ENCODE measurements at places on chromosomes 1 and 21.

- peak; percentile 44 for DNase-seq
Measured at GRCh38 chr1:27602462-27603308, 1.3 kb downstream of the AHDC1 start.

DNA sequence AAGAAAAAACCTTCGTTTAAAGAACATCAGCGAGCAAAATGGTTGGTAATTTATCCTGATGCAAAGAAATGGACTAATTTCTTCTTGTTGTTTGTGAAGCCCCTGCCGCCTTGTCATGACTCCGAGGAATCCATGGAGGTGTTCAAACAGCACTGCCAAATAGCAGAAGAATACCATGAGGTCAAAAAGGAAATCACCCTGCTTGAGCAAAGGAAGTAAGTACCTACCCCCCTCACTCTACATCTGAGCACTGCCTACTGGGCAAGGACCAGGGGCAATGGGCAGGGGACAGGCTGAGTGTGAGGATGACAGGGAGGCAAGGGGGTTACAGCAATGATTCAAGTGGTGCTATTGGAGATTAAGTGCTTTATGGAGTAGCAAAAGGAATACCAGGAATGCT, 29.4 kb downstream of the MAP3K7CL start:
- DNase-seq = no peak

DNA sequence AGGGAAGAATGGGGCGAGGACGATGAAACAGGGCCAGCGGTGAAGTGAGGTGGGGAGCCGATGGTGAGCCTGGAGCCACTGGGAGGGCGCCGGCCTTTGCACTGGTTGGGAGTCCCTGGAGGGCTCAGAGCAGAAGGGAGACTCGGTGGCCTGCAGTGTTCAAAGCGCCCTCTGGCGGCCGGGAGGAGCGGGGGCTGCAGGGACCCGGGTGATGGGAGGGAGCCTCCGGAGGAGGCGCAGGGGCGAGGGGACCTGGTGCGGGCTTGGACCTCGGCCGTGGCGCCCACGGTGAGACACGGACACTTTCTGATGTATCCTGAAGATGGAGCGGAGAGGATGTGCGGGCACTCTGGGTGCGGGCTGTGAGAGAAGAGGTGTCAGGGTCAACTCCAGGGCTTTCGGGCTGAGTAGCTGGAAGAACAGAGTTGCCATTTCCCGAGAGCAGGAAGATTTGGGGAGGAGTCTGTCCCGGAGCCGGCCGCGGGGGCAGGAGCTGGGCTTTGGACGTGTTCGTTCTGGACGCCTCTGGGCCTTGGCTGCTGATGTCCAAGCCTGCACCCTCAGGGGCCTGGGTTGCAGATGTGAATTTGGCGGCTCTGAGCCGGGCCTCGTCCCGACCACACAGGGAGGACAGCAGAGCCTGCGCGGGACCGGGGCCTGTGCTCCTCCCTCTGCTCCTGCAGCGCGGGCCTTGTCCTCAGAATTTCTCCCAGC, 29.7 kb downstream of the HEYL start:
- peak; percentile 58 for DNase-seq

DNA sequence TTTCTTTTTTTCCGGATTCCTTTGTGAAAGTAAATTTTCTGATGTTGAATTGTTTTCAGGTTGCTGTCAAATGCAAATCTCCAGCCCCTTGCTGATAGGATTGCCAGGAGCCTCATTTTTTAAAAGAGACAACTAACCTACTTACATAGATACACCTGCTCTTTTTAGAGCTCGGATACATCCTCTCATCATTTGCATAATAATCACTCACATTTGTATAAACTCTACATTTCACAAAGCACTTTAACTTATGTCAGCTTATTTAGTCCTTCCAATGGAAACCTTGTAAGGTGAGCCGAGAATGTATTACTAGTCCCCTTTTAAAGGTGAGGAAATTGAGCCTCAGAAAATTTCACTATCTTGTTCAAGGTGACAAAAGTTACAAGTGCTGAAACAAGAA, 84.8 kb downstream of the KCTD3 start:
- no peak for DNase-seq

DNA sequence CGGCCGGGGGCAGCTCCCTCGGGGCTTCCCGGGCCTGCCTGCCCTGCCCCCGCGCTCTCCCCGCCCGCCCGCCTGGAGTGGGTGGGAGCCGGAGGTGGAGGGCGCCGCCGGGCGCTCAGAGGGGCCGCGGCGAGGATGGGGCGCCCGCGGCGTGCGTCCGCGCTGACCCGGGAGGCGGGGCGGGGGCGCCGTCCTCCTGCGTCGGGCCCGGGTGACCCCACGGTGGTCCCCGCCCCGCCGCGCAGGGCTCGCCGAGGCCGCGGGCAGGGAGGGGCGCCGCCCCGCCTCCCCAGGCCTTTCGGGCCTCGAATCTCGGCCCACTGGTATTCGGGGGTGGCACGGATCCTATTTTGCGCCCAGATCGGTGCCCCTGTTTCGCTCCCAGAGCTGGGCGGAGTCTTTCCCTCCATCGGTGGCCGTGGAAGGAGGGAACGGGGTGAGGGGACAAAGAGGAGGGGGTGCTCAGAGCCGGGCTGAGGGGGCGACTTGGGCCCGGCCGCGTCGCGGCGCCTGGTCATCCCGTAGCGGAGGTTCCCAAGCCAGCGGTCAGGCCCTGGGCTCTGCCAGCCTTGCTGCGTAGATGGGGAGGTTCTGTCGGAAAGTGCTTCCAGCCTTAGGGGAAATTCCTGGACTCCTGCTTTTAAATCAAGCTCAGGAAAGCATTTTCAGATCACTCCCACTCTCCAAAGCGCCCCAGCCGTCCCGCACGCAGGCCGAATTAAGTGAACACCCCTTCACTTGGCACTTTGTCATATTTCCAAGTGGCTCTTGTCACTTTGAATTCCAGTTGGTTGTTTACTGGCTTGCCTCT, 545 bp downstream of the PATJ start:
- peak; percentile 40 for DNase-seq

- no peak for DNase-seq
Measured at GRCh38 chr21:44590311-44590721, 2.0 kb downstream of the KRTAP10-6 start.

DNA sequence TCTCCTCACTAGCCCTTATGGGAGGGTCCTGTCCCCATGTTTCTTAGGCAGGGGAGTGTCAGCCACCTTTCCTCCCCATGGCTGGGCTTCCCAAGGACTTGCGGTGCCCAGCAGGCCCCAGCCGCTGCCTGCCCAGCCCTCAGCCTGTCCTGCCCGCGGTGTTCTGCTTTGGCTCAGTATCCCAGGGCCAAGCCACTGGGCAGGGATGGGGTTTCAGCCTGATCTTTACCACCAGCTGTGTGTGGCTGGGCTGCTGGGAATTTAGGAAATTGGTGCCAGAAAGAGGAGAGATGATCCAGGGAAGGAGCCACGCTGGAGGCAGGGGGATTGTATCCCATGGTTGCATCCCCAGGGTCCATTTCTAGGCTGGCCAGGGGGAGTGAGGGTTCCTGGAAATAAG, 6.9 kb upstream of the IGFN1 start:
- DNase-seq = no peak

DNA sequence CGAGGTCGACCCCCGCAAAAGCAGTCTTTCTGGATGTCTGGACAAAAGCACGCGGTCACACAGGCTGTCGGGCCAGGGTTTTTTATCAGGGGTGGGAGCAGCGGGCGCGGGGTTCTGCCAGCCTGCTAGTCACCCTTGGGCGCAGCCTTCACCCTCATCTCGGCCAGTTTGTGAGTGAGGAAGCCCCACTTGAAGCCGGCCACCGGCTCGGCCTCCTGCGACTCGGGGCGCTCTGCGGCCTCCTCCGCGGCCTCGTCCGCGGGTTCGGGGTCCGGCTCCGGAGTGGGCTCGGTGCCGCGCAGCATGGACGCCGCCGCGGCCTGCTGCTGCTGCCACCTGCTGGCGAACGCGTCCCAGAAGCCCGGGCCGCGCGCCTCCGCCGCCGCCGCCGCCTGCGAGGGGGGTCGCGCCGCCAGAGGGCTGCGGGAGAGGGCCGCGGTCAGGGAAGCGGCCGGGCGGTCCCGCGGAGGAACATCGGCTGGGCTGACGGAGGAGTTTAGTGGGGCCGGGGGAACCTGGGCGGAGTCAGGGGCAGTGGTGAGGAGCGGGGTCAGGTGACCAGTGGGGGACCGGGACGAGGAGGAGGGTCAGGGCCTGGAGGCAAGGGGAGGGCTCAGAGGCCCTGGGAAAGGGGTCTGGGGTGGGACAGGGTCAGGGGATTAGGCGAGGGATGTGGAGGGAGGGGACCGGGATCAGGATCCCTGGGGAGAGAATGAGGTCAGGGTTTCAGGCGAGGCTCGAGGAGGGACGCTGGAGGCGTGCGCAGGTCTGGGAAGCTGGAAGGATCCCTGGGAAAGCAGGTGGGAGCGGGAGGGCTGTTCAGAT, 4.5 kb downstream of the C1orf232 start:
- DNase-seq = peak; percentile 34

DNA sequence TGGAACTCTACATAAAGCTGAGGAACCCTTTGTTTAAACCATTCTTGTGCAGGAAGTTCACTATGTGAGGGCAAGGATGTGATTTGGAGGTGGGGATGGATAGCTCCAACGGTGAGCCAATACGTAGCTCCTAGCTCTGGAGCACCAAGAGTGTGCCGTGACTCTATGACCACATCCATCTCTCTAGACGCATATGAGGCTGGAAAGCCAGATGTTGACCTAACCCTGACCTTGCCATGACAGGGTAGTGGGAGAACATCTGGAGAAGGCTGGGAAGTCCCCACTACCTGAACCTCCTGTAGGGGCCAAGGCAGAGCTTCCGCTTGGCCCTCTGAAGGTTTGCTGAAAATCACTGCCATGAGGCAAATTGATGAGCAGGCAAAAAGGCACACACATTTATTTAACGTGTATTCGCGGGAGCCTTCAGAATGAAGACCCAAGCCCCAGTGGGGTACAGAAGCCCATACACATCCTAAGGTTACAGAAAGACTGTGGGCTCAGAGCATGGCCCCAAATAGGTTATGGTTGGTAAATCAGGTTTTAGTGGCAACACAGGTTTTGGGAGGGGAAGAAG, 43.4 kb downstream of the EIF2D start:
- no peak for DNase-seq

DNA sequence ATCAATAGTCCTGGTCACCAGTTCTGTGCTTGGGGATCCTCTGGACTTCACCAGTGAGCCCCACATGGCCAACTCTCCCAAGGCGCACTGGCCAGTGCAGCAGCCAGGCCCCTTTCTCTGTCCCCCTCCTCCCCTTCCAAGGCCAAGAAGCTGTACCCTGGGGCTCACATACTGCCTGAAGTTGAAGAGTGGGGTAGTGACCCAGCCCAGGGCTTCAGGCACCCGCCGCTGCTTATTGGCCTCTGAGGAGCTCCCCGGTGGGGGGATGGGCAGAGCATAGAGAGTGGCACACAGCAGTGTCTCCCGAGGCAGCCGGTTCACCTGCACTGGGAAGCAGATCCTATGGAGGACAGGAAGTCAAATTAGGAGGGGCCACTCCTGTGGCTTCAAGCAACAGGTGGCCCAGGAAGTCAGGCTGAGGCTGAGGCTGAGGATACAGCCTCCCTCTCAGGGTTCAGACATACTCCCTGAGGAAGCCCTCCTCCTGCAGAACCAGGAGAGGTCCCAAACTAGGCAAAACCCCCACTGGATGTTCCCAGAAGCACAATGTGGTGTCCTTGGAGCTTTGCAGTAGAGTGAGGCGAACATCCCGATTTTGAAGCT, 38.2 kb upstream of the PPP1R15B start:
- DNase-seq = no peak

GRCh38 chr1:226665505-226666163, 73.4 kb downstream of the ITPKB start:
- DNase-seq = no peak

DNA sequence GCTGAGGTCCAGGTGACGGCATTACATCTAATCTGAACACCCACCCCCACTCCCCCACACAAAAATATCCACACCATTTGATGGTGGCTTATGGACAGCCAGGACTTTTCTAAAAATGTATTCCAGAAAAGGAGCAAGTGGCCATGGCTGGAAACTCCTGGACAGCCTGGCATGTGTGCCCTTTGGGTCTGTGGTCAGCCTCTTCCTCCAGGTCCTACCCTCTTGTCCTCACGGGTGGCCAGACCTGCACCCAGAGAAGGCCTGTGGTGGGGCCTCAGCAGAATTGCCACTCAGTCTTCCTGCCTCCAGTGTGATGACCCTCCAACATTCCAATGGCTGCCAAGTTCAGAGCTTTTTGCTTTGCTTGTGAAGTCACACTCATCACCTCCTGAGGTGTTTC, 600.6 kb downstream of the AJAP1 start:
- no peak for DNase-seq

- no peak for DNase-seq
Measured at GRCh38 chr21:15211491-15212133, 146.8 kb upstream of the NRIP1 start.

DNA sequence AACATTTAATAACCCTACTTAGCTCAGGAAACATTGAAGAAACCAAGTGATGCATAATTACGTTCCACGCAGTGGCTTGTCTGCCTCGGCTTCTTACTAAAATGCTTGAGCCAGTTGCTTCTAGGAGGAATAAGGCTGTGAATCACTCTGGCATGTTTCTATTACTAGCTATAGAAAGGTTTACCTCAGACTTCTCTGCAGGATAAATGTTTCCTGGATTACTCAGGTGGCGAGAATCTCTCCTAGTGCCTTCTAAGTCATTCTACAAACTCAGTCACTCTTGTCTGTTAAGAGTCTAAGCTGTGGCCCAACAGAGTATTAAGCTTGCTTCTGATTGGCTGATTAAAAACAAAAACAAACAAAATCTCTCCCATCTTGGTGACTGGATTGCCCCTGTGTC, 92.0 kb upstream of the RALGPS2 start:
- DNase-seq = peak; percentile 86

- no peak for DNase-seq
Measured at GRCh38 chr1:53319296-53320101, 8.4 kb downstream of the LRP8 start.

GRCh38 chr1:201925301-201925567, 21.1 kb downstream of the LMOD1 start:
- DNase-seq = no peak

DNA sequence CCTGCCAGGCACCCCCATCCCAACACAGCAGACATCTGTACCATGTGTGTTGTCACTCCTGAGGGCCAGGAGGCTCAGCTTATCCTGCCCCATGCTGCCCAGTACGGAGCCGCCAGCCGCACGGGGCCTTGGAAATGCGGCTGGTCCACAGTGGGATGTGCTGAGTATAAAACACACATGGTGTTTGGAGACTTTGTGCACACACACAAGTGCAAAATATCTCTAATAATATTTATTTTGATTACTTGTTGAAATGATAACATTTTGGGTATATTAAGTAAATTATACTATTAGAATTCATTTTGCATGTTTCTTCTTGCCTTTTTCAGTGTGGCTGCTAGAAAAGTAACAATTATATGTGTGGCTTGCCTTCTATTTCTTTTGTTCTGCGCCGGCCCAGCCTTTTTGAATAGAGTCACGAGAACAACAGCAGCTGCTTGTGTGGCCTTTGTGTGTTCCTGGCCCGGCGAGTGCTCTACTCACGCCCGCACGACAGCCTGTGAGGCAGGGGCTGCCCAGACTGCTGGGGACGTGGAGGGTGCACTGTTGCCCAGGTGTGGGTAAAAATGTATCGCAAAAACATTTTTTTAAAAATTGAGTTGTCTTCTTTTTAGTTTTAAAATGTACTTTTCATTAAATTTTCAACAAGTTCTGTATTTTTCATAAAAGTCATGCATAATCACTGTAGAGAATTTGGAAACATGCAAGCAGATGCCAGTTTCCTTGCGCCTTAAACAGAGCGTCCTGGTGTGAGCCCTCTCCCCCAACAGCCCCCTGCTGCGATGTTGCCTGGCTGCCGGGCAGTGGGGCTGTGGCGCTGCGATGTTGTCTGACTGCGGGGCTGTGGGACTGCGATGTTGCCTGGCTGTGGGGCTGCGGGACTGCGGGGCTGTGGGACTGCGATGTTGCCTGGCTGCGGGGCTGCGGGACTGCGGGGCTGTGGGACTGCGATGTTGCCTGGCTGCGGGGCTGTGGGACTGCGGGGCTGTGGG, 35.5 kb downstream of the COQ8A start:
- no peak for DNase-seq

GRCh38 chr1:223531742-223532341, 133.7 kb downstream of the CAPN8 start:
- peak; percentile 36 for DNase-seq
